Stimulated activated CD8-positive, alpha-beta memory T cell treated with anti-CD3 and anti-CD28 coated beads, Interleukin-7, amount 100 ng/mL, for 48 hours (primary cell): ENCODE measurements at places on chromosomes 3 and 15.

- DNase-seq, result no peak
These were observed 13.8 kb downstream of the MEIS2 start for GRCh38 chr15:37086521-37086920.

DNA sequence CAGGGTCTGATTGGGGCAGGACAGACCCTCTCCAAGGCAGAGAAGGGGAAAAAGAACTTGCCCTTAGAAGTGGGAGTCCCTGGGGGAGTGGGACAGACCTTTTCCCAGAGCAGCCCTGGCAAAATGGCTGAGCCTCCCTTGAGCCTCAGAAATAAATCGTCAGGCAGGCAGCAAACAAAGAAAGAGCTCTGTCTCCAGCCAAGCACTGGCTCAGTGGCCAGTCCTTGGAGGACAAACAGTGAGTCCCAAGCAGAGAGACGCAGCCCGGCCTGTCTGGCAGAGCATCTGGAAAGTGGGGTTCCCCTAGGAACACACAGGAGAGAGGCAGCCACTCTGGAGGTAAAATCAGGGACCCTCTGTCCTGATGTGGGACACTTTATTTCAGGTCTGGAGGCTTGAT, 1.8 kb downstream of the SLC6A1 start:
- DNase-seq, result no peak

- no peak for DNase-seq
These were observed 30.4 kb downstream of the SKIL start for GRCh38 chr3:170387950-170388349.

DNA sequence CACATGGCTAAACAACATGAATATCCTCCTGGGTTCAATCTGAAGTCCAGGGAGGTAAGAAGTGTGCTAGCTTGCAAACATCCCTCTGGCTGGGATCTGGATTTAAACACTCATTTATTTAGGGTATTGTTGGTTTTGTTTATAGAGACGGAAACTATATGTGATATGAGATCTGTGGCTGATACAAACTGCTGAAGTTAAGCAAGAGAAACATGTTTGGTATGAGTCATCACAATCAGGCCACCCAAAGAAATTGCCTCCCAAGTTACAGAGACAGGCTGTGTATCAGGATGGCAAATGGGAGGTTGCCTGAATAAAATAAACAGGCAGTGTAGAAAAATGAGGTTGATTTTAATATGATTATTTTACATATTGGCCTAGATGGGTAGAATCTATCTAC, 562.1 kb downstream of the IGSF11 start:
- no peak for DNase-seq

DNA sequence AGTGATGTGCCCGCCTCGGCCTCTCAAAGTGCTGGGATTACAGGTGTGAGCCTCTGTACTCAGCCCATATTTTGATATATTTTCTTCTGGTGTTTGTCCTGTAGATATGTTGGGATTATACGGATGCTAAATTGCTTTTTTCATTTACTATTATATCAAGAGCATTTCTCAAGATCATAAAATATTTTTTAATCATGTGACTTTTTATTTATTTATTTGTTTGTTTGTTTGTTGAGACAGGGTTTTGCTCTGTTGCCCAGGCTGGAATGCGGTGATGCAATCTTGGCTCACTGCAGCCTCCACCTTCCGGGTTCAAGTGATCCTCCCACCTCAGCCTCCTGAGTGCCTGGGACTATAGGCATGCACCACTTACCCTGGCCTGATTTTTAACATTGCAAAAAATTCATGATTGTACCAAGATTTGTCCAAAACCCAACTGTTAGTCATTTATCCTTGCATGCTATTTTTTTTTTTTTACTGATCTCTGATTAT, 2.7 kb upstream of the PXK start:
- no peak for DNase-seq

DNA sequence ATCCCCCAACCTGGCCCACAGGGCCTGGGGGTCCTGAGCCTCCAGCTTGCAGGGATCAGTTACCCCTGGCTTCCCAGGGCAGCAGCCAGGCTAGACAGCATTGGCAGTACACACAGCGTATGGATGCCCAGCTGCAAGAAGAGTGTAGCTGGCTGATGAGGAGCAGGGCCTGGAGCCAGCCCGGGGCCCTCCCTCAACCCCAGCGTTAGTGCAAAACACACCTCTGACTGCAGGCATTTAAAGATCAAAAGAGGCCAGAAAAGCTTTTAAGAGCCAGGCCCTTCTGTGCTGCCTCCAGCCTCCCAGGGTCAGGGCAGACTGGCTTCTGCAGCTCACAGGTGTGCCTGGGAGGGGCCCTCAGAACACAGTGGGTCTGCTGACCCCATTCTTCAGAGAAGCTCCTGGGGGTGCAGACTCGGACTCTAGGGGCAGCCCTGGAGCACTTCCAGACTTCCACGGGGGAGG, 110.6 kb downstream of the ETFA start:
- DNase-seq, result no peak

DNA sequence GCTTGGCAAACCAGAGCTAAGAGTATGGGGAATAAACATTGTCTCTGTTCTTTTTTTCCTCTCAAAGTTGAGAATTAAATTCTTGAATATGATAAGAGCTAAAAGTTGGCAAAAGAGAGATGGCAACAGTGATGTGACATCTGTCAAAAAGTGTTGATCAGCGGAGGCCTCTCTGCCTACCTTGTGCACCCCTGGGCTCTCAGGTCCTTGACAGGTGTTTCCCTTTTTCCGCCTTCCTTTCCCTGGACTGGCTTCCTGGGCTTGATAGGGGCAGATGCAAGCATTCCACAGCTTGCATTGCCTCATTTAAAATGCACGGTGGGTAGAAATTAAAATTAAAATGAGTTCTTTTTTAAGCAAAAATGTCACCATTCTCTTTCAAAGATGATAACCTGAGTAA, 84.2 kb downstream of the NSUN3 start:
- no peak for DNase-seq

DNA sequence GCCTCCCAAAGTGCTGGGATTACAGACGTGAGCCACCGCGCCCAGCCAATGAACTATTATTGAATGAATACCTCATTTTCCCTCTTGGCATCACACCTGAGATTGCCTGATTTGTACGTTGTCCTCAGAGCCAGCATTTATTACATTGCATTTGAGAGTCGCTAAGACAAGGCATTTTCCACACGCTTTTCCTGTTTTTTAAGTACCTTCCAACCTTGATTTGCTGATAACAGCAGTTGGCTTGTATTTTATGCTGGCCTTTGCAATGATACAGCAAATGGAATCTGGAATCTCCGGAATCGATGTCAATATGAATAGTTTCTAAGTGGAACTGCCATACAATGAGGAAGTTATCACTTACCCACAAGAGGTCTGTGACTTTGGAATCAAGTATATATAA, 15.7 kb upstream of the CNBP start:
- no peak for DNase-seq

DNA sequence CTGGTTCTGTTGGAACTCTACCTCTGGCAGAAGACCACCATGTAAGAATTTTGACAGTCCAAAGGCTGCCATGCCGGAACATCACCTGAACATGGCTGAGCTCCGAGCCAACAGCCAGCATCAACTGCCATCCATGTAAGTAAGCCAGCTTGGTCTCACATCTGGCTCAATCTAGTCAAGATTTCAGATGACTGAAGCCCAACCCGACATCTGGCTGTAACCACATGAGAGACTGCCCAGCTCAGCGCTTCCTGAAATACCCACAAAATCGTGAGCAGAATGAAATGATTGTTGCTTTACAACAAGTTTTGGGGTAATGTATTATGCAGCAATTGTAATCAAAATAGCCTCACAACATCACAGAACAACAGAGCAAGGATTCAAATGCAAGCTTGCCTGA, 32.9 kb downstream of the GHSR start:
- DNase-seq, result no peak

GRCh38 chr3:79245284-79246138, 522.3 kb downstream of the ROBO1 start:
- no peak for DNase-seq

DNA sequence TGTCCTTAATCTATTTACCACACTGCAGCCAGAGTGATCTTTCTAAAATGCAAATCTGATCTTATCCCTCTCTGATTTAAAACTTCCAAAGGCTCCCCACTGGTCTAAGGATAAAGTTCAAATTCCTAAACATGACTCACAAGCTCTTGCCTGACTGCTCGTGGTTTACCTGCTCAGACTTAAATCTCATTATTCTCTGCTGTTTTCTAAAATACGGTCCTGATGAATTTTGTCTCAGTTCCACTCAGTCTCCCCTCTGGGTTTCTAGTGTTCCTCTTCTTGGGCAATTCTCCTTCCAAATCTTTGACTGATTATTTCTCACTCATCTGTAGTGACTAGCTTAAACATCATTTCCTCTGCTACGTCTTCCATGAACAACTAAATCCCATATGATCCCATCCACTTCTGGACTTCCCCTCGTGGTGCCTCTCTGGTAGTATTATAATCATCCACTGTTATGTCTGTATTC, 108.3 kb downstream of the P3H2 start:
- no peak for DNase-seq

DNA sequence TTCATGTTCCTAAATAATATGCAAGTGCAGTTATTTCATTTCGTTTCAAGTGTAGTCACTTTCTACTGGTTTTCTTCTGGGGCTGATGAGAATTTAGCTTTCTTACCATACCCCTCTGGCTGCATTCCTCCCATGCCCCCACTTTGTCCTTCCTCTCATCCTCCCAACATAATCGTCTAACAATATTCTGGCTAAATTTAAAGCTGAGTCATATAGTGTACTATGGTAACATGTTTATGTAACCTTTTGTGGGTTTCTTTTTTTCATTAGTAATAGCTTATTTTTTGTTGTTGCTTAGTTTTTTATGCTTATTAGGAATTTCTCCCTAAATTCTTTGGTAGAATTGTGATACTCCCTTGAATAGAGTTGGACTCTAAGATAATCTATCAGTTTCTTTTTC, 30.5 kb downstream of the DUT start:
- DNase-seq, result no peak

DNA sequence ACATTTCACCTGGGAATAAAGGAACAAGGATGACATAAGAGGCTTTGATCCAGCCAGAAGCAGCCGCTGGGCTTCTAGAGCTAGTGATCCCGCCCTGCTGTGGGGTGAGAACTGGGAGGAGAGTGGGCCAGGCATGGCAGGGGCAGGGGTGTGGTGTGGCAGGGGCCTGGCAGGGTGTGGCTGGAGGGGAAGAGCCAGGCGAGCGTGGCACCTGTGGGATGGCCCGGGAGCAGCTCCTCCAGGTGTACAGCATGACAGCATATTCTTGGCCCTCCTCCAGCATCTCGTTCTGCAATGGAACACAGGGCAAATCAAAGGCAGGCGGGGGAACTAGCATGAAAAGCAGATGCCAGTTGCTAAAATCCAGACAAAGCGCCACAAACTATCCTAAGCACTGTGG, 35.5 kb downstream of the CYFIP1 start:
- DNase-seq, result no peak

DNA sequence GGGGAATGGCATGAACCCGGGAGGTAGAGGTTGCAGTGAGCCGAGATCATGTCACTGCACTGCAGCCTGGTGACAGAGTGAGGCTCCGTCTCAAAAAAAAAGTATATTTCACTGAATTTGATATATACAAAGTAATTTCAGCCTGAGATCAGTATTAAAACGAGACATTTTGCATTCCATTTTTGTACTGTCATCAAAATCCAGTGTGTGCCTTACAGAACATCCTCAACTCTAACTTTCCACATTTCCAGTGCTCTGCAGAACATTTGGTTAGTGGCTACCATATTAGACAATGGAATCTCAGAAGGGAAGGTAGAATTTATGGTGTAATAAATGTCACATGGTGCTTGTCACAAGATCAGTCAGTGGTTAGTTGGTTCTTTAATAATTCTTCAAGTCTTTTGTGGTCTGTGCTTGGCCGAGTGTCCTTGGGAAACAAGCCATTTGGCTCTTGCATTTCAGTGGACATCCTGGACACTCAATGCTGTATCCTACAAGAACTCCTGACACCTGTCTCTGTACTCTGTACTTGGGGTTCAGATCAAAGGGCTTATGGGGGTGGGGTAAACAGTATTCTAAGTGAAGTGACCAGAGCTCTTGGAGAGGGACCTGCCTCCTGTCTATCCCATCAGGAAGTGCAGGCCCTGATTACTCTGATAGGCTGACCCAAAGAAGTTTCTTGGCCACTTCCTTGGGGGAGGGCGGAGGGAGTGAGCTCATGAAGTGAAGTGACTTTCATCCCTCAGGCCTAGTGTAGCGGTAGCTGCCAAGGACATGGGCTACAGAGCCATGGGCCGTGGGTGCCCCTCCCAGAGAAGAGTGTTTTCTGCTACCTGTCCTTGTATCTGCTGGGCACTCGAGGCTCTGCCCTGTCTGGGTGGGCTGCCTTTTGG, 3.7 kb downstream of the ACVR2B start:
- DNase-seq, result no peak

DNA sequence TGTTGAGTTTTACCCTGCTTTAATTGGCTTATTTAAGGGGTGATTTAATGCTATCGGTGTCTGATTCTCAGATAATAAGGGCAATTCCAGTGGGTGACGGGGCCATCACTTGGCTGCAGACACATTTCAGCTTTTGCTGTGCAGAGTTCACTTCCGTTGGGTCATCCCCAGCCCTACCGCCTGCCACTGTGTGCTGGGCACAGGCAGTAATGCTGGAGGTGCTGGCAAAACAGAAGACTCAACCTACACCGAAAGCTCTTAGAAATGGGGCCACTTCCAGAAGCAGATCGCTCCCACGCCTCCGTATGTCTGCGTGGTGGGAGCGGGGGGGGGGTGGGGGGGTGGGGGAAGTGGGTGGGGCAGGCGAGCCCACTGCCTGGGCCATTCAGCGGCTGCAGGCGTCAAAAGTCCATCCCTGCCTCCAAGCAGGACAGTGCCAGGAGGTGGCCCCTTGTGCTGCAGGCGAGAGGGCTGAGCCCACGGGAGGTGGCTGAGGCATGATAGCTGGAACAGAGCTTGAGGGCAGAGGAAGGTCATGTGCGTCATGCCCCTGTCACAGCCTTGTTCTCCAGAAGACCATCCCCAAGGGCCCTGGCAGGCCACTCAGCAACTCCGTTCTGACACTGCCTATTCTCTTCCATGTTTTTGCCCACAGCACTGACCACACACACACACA, 128.3 kb downstream of the ATP10A start:
- DNase-seq, result no peak

DNA sequence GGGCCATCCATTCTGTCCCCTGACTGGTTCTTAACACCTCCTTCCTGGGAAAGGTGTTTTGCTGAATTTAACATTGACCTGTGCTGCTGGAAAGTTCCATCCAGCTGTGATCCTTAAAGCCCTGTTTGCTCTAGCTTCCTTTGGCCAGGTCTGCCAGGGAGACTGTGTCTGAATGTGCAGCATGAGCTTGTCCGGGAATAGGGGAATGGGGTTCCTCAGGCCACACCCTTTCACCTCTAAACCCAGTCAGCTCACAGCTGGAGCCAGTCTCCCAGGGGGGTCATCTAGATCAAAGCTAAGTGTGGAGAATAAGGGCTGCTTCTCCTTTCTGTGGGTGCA, 174.3 kb downstream of the CHDH start:
- DNase-seq, result no peak

- DNase-seq, result no peak
These were observed 46.5 kb downstream of the PTPN9 start for GRCh38 chr15:75532413-75533250.

- DNase-seq, result no peak
These were observed 54.7 kb upstream of the CNOT10 start for GRCh38 chr3:32630266-32630665.

GRCh38 chr3:67389176-67389575, 265.2 kb downstream of the SUCLG2 start:
- no peak for DNase-seq
